ENCODE measurements at places on chromosomes 1 and 21.

GRCh38 chr1:234533034-234533891 lies 54.3 kb upstream of the TARBP1 start:
- DNase-seq, result peak; percentile 97

- no peak for DNase-seq
Measured at GRCh38 chr1:245991266-245991665, 515.8 kb downstream of the SMYD3 start.

- no peak for DNase-seq
Measured at GRCh38 chr1:115465802-115466363, 127.8 kb upstream of the NGF start.

DNA sequence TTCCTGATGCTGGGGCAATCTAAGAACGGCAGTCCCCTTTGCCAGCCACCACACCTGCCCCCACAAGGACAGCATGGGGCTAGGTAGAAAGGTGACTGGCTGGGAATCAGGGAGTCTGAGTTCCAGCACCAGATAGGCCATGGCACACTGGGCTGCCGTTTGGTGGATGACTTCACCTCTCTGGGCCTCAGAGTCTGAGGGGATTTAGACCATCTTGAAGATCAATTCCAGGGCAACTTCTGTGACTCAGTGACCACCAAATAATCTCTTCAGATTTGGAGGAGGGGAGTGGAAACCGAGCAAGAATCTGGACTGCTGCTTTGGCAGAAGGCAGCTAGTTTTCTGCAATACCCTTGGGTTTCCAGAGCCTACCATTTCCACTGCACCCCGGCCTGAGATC lies 92.1 kb upstream of the EDN2 start:
- no peak for DNase-seq

GRCh38 chr1:22104865-22105437 lies 37.9 kb downstream of the WNT4 start:
- no peak for DNase-seq

DNA sequence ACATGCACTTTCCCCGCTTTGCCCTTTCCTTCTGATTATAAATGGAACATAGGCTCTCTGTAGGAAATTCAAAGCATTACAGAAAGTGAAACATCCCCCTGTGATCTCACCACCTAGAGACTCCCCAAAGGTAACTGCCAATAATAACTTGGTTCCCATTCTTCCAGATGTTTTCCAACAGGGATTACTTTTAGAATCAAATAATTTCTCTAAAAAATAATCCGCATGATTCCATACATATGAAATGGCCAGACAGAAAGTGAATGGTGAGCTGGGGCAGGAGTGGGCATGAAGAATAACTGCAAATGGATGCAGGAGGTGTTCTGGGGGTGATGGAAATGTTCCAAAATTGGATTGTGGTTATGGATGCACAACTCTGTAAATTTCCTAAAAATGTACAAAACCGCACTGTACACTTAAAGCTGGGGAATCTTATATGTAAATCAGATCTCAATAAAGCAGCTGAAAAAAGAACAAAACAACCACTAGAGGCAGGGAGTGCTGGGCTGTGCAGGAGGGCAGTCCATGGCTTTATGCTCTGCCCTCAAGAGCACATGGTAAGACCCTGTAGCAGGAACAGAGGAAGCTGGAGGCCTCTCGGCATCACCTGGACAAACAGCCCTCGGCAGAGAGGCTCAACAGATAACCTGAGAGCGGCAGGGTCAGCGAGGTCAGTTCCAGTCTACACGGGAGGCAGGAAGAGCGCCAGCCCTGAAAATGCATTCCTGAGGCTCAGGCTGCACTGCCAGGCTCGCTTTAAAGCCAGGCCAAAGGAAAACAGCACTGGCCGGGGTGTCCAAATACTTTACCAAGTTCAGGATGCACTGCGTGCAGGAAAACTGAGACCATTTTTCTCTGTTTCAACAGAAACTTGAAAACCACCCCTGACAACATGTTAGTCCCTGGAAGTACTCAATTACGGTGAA lies 39.7 kb downstream of the CAPZB start:
- no peak for DNase-seq

GRCh38 chr1:114485286-114485685 lies 25.7 kb downstream of the TRIM33 start:
- DNase-seq, result peak; percentile 50

GRCh38 chr1:76807543-76808260 lies 59.6 kb upstream of the ST6GALNAC5 start:
- no peak for DNase-seq

DNA sequence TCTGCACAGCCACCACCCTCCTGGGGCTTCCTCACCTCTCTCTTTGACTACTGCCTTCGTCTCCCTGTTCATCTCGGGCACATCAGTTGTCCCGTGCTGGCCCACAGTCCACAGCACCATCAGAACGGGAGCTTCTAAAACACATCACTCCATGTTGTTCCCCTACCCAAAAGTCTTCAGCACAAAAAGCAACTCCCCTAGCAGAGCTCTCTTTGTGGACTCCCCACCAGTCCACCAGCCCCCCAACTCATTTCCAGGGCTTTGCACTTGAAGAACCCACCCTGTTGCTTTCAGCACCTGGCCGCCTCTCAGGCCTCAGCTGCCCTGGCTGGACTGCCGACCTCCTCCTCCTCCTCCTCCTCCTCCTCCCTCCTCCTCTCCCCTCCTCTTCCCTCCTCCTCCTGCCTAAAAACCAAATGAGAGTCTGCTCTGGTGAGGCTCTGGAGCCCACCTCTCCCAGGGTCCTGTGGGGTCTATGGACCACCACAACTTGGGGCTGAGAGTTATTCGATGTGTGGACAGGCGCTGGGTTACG lies 251.2 kb upstream of the VAMP3 start:
- no peak for DNase-seq

DNA sequence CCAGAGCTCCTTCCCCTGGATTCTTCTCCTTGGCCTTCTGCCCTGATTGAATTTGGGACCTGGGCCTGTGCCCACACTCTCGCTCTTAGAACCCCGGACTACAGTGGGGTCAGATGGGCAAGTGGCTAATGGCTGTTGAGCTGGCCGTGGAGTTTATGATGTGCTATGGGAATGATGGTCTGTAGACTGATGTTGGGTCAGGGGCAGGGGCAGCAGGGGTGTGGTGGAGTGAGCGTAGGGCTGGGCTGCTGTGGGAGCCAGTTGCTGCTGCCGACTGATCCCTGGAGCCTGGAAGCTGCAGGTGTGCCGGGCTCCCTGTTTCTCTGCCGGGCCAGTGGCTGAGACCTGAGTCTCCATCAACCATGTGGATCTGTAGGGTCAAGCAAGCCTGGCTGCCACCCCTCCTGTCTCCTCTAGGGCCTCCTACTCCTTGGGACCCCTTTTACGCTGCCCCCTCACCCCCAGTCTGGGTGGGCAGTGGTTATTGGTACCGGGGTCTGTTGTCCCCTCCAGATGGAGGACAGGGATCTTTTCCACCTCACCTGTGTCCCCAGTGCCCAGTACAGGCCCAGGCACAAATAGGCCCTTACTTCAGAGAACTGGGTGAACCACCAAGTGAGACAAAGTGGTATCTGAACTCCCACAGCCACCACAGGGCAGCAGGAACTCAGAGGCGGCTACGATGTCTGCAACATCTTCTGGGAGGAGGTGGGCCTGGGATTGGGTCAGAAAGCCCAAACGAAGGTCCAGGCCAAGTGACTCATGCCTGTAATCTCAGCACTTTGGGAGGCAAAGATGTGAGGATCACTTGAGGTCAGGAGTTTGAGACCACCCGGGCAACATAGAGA lies 5.1 kb downstream of the PODN start:
- no peak for DNase-seq

DNA sequence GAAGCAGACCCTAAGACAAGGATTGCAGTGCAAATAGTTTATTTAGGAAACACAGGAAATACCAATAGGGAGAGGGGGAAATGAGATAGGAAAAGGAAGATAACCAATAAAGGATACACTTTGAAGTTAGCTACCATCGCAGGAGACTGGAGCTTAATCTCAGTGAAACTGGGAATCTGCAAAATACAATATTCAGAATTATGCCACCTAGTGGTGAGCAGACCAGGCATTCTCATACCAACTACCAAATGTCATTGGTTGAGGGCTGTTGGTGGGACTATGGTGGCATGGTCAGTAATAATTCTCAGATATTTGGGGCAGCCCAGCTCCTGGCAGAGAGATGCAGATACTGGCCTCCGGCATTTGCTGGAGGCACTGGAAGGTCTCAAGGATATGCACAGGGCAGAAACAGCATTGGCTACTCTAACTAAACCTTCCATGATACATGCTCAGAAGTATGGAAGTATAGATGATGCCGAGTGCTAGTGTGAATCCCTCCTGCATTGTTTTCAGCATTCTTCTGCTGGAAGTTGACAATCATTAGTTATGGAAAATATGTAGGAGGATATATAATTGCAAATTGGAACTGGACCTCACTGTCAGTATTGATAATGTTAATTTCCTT lies 11.8 kb upstream of the ZFP69B start:
- DNase-seq, result peak; percentile 56

DNA sequence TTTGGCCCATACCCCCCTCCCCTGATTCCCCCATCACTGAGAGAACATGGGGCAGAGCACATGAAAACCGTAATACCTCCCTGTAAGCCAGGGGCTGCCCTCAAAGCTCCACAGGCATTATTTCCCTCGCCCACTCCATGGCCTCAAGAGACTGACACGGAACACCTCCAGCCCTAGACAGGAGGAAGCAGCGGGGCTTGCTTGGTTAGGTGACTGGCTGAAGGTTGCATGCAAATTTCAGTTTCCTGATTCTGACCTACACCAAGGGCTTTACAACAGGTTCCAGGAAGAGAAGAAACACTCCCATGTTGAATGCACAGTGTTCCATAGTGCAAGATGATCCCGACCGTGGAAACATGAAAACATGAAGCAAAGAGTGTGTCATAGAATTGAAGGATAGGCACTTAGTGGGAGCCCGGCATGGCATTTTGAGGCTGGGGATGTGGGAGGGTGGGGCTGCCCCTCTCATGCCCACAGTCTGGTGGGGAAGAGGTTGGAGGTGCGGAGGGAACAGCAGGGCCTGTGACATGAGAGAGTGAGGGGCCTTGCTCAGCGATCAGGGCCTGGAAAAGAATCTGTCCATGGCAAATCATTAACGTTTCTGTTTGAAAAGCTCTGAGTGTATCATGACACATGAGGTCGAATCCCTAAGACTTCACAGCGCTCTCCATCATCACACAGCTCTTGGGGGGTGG lies 33.5 kb downstream of the GPR137B start:
- DNase-seq, result no peak

DNA sequence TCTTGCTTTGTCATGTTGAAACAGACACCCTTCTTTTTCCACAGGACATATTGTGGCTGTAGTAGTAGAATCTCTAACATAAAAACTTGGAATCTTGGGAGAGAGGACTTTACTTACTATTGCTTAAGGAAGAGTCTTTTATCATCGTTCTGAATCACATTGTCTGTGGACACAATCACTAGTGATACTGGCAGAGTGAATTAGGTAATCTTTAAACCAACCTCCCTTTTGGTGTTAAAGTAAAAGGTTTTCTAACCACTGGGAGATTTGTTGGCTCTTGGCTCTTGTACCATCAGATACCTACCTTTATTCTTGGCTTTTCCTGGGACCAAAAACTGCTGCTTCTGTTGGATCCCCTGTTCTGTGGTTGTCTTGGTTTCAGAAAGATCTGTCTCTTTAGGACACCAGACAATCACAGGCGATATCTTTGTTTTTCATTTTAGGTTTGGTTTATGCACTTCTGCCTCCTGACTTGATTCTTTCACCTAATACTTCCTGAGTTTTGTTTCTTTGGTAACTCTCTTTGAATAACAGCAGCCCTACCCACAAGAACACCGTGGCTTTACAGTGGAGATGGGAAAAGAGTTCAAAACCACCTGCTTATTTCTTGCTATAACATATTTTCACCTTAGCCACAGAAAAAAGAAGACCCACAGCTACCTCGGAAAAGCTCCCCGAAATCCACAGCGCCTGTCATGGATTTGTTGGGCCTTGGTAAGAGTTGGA lies 36.6 kb upstream of the ZFP69B start:
- no peak for DNase-seq

- DNase-seq, result no peak
Measured at GRCh38 chr1:244395965-244396364, 55.7 kb downstream of the ADSS2 start.

DNA sequence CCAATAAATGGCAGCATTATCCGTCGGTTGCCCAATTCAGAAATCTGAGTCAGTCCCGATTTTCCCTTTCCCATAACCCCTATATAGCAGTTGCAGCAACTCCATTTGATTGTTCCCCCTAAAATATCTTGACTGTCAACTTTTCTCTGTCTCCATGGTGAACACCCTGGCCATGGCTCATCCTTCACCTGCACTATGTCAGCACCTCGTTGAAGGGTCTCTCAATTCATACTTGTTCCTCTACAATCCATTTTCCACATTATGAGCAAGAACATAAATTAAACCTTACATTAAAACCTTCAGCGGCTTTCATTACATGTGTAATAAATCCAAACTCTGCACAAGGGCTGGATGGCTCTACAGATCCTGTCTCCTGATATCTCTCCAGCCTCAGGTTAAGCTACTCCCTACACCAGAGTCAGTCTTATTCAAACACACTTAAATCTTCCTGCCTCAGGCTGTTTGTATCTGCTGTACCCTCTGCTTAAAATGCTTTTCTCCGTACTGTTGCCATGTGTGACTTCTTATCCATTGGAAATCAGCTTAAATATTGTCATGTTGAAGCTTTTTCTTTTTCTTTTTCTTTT lies 87.3 kb downstream of the BACH1 start:
- DNase-seq, result no peak

DNA sequence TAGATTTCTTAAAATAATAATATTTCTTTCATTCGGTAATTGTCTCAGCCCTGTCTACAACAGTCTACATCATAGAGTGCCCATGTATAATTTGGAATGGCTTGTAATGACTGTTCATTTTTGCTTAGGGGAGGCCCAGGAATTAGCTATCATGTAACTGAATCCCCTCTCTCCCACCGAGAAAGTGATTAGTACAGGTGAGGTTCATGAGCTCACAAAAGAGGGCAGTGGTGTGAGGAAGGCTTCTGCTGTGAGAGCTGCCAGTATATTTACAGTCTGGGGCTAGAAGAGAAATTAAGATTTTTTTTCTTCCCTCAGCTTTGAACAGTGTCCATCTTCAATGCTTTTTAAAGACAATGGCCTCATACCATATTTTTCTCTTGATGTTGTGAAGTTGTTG lies 340.7 kb downstream of the ADGRL2 start:
- DNase-seq, result no peak

All from fibroblast of pulmonary artery (primary cell).